Astrocyte (in vitro differentiated cells and primary cell): ENCODE measurements at places on chromosomes 1 and 21.
A peak's percentile ranks its signal among the peaks of the same experiment; 100 is the strongest.

- peak; percentile 36 for DNase-seq
Measured at GRCh38 chr21:33069994-33070743, at the start of gene OLIG1. TSS of gene OLIG1 (plus strand) at chr21:33070141. CDS start at chr21:33070247, 106 bp downstream.

GRCh38 chr1:151833172-151833900 is 1.7 kb upstream of the RORC start:
- no peak for DNase-seq

DNA sequence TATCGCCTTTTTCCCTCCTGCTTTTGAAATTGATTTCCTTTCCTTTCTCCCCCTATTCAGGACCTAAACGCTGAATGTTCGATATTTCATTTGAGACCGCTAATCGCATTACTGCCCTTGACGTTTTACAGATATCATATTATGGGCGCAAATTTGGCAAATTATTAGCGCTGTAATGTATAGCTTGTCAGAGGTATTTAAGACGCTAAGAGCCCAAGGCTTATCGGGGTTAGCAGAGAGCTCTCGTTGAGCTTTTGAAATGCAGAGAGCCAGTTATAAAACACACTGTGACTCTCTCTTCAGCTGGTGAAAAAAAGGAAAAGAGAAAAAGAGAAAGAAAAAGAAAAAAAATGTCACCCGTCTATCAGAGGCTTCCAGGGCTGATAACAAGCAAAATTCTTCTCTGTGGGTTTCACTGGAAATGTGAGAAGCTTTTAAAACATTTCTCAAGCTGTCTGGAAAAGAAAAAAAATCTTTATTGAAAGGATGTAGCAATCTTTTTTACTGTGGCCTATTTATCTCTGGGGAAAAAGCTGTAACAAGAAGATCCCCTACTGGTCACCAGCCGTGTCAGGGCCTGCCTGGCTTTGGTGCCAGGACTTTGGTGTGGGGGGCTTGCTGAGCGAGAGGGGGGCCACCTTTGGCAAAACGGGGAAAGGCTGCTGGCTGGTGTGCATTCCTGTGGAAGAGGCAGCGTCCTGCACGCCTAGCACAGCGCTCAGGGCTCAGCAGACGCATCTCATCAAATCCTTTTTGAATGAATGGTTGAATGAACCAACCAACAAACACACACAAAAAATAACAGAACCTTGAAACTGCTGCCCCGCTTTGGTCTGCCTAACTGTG is 119.8 kb downstream of the RNF220 start:
- no peak for DNase-seq

DNA sequence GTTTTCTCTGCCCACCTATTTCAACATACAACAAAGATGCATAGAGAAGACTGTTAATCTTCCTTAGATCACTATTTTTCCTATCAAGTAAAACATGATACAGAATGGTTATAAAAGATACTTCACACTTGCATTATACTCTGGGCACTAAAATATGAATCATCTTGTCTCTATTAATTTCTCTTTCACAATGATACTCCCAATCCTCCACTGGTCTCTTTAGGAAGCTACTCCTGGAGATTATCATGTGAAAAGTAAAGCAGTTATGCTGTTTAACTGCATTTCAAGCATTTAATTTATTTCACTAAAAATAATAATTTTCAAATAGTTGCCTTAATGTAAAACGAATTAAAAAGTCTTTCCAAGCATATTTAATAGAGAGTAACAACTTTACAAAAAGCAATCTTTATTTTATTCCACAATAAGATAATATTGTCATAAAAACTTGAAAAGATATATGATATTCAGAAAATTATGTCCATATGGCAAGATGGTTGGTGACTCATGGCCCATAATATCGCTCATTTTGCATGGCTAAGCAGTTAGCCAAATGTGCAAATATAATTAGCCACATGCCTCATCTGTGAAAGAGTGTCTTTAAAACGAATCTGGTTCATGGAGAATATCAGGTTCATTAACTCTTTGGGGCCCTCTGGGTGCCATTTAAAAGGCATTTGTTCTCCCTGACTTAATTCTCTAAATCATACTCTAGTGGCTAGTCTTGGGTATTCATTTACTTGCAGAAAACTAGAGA is 1569.0 kb upstream of the B3GALT2 start:
- DNase-seq: peak; percentile 9

DNA sequence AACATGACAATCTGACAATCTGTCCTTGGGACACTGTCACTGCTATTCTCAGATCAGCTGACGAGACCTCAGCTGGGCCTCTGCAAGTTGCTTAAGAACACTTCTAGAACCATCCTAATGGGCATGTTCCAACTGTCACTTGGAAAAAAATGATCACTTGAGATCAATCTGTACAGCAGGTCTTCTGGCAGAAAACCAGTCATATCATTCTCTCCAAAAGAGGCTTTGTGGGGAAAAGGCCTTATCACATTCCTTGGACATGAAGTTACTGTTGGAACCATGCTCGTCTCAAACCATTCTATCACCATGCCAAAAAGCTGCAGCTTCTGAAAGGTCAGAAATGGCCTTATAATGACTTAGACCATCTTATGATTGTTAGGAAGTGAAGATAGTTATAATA is 744.2 kb downstream of the USP25 start:
- DNase-seq: peak; percentile 86

- DNase-seq: no peak
Measured at GRCh38 chr21:43305811-43306311, 121.1 kb downstream of the SIK1 start.

- DNase-seq: no peak
Measured at GRCh38 chr1:56533621-56534020, 45.7 kb downstream of the PLPP3 start.

DNA sequence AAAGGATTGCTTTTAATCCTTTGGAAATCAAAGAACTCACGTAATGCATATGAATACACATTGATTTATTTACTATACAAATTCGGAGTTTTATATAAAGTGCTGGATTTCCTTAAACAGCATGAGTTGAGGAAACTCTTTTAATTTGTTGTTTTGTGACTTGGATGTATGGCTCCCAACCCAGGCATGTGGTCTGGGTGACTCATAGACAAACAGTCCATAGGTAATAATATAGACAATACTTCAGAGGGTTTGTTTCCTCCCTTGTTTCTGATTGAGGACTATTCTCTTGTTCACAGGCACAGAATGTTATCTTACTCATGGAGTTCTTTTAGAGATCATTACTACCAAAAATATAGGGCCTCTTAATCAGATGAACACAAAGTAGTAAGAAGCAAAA is 43.8 kb downstream of the XPR1 start:
- no peak for DNase-seq

GRCh38 chr1:33332357-33332789 is 11.5 kb upstream of the A3GALT2 start:
- peak; percentile 73 for DNase-seq

DNA sequence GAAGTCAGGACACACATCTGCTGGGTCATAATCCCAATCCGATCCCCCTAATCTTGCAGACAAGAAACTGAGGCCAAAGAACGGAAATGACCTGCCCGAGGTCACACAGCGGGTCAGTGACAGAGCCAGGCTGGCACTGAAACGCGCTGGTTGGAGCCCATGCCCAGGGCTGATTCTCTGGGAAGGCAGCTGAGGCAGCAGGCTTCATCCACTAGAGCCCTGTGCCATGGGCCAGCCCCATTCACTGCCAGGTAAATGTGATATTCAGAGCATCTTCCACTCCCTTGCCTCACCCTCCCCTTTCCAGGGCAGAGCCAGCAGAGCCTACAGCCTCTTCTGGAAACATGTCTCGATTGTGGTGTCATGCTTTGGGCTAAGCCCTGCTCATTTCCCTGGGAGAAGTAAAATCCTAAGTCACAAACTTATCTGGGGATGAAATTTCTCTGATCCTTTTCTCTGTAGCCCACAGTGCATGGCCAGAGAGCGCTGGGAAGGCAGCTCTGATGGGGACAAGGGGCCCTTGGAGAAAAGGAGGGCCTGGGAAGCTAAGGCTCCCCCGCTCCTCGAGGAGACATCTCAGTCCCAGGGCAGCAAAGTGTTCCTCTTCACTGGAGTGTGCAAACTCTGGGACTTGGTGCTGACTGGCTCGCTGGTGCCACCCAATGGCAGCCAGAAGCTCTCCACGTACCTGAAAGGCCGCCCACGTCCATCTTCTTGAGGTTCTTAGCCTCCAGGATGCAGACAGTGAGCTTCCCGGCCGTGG is 110.4 kb downstream of the SYT2 start:
- peak; percentile 56 for DNase-seq

DNA sequence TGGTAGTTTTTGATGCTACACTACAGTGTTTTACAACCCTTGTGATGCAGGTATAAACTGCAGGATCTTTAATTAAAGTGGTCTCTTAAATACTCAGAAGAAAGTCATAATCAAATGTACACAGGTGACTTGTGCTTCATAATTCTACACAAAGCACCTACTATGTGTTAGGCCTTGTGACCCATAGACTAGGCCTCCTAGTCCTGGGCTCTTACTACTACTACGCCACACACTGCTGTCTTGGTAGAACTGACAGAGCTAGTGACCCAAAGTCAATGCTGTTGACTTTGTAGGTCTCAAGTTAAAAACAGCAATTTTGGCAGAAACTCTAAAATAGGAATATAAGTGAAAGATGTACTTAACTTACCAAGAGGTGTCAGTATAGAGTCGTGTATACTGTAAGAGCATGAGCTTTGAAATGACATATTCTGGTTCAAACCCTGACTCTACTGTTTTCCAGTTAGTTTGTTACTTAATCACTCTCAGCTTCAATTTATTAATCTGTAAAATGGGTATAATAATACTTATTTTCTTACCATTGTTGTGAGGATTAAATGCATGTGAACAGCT is 48.6 kb upstream of the LMO4 start:
- DNase-seq: peak; percentile 14

GRCh38 chr1:151853411-151853943 is at the start of gene THEM5:
TSS of gene THEM5 (minus strand) at chr1:151853712. CDS start at chr1:151853565, 147 bp downstream.
- DNase-seq: no peak

DNA sequence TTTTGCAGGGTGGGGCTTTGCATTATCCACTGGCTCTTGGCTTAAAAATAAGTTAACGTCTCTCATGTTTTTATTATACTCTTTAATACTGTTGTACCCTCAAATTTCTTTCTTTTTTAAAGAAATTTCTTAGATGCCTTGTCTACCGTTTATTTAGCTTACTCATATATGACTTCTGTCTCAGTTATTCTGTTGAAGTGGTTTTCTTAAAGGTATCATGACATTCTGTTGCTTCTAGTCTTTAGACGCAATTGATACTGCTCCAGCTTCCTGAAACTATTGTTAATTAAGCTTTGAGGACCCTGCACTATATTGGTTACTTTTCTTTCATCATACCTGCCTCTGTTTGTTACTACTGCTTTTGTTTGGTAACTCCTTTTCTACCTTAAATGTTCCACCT is 11.7 kb downstream of the PKN2 start:
- peak; percentile 45 for DNase-seq

DNA sequence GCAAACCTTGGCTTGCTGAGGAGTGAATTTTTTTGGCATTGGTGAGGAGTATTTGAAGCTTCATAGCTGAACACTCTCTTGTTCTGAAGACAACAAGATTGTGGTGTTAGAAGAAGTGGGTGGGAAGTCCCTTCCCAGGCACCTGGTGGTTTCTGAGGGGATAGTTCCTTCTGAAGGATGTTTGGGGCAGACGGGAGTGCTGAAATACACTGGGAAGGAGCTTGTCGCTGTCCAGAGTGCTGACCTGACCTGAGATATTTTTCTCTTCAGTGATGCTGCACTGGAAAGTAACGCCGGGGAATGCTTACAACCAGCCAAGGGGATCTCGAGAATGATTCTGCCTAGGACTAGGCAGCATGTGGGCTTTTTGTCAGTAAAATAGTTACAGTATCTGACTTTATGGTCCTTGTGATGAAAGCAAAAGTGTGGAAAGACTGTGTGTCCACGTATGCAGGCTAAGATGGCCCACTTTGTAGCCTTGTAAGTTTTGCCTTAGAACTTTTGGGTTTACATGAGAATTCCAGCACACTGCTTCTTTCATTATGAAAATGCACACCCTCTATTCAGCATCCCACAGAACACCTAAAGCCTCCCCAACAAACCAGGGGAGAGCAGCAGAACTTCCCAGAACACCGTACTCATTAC is 33.1 kb upstream of the NFASC start:
- DNase-seq: peak; percentile 51

GRCh38 chr1:178451529-178451928 is 45.2 kb downstream of the CLEC20A start:
- DNase-seq: peak; percentile 65

DNA sequence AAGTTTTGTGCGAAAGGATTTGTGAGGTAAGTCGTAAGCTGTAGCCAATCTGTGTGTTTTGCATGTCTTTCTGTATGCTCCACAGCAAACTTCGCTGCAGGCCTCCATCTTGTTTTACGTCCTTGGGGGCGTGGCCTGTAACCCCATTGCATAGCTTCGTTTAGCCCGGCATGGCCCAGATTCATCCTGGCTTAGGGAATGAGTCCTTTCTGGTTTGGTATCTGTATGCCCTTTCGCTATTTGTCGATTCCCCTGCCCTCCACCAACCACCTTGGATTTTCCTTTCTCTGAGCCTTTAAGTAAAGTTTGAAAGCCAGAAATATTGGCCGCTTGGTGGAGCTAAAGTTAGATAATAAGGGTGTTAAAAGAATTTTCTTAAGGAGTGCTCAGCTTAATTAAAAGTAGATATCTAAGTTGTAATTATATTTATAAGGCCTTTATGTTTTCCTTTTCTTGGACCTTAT is 1.1 kb downstream of the THEM4 start:
- no peak for DNase-seq

DNA sequence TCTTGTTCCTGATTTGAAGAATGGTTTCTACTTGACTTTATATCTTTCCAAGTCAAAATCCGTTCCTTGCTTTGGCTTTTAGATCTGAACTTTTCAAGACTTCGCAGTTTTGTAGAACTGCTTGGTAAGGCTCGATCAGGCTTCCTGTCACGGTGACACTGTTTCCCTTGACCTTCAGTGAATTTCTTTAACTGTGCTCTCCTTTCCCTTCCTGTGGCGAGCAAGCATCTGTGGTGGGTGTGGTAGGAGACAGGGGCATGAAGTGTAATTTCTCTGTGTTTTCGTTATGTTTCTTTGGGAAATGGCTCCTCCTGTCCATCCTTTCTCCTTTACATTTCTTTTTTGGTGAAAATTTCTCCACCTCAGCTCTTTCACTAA is 10.4 kb downstream of the STYXL2 start:
- no peak for DNase-seq

- peak; percentile 33 for DNase-seq
Measured at GRCh38 chr21:17460094-17460493, 52.7 kb upstream of the CXADR start.

GRCh38 chr1:36530261-36530660 is 47.5 kb upstream of the CSF3R start:
- no peak for DNase-seq

GRCh38 chr1:174874331-174875053 is 125.3 kb upstream of the CACYBP start:
- DNase-seq: no peak

- DNase-seq: peak; percentile 92
Measured at GRCh38 chr1:112524251-112524650, 15.5 kb downstream of the WNT2B start.

DNA sequence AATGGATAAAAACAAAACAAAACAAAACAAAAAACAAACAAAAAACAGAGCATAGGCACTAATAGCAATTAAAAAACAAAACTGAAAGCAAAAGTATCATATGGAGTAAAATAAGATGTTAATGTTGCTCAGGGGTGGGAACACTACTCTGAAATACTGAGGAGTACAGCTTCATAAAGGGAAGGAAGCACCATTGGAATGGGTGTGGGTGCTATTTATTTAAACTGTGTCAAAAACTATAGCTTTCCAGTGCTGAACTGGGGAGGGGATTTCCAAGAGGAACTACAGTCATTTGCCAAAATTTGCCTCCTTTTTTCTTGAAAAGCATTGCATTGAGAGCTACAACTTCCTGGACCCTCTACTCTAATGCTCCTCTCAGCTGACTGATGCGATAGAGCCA is 40.0 kb downstream of the SPTA1 start:
- DNase-seq: no peak

GRCh38 chr1:180190091-180190490 is 35.4 kb downstream of the QSOX1 start:
- DNase-seq: no peak
